EH (cell line): ENCODE measurements at places on chromosomes 11 and 22.
A peak's percentile ranks its signal among the peaks of the same experiment; 100 is the strongest.

DNA sequence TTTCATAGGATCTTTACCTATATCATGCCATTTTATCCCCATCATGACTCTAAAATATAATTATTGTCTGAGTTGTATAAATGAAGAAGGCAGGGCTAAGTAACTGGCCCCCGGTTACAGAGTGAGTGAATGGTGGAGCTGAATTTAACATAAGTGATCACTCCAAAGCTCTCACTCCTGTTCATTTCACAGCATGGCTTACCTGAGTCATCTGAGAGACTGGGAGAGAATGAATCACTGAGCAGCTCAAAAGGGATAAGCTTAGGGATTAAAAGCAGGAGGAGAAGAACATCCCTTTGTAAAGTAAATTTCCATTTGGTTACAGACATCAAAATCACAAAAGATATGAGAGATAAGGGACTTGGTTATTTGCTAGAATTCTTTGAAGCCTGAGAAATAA lies 294.0 kb upstream of the CTSC start:
- DNase-seq: no peak

DNA sequence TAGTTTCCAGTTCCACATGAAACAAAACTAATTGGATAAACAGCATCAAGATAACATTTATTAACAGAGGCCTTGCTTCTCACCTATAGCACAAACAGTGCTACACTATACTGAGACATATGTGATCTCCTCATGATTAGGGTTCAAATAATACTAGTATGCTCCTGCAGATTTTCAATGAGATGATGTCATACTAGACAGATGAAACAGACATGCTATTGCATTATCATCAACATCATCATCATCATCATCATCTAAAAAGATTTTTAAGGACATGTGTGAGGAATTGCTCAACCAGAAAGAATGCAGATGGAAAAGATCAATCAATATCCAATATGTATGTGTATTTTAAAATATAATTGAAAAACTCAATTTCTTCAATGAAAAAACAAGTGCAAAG lies 932.3 kb downstream of the METTL15 start:
- no peak for DNase-seq

- DNase-seq: peak; percentile 94
These were observed 668.0 kb downstream of the ETS1 start for GRCh38 chr11:127919206-127920000.

GRCh38 chr22:33380789-33381530 lies 322.8 kb upstream of the SYN3 start:
- peak; percentile 91 for DNase-seq

GRCh38 chr11:113994077-113994954 lies 19.4 kb downstream of the HTR3A start:
- DNase-seq: peak; percentile 4

- peak; percentile 36 for DNase-seq
These were observed 169.9 kb downstream of the CTTN start for GRCh38 chr11:70568035-70568813.

- DNase-seq: no peak
These were observed 44.8 kb upstream of the ANO3 start for GRCh38 chr11:26287067-26287518.

GRCh38 chr11:37948258-37948657 lies 1350.2 kb upstream of the RAG2 start:
- no peak for DNase-seq

- no peak for DNase-seq
These were observed 13.4 kb downstream of the SAMM50 start for GRCh38 chr22:43968614-43969013.

GRCh38 chr11:105719073-105719822 lies 109.4 kb downstream of the GRIA4 start:
- peak; percentile 21 for DNase-seq

DNA sequence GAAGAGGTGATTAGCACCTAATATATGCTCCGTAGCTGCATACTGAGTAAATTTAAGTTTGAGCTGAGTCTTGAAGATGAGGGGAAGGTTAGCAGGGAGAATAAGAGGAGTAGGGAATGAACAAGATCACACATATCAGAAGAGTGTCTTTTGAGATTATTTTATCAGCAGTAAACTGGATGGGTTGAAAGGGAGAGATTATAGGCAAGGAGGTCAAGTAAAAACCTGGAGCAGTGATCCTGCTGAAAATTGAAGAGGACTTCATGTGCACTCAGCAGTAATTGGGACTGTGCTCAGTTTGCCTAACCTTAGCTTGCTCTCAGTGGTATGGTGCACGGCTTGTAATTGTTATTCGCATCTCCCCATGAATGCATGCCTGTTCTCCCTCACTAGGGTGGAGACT lies 79.5 kb upstream of the PICALM start:
- DNase-seq: no peak

DNA sequence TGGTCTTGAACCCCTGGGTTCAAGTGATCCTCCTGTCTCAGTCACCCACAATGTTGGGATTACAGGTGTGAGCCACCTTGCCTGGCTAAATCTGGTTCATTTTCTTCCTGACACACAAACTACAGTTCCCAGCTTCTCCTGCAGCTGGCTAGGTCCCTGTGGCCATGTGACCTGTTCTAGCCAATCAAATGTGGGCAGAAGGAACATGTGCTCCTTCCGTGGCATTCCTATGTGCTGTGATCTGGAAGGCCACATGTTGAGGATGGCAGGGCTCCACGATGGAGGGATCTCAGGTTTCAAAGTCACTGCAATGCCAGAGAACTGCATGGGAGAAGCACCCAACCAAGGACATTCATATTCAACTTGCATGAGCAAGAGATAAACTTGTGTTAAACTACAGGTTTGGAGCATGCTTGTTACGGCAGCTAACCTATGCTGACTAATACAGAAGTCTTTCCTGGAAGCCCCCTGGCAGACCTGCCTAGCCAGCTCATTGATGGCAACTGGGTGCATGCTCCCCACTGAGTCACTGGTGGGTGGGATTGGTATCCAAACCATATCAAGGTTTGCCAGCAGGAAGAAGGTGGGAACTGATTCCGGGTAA lies 86.0 kb downstream of the RPS6KA4 start:
- peak; percentile 57 for DNase-seq

- DNase-seq: peak; percentile 80
These were observed 69.8 kb upstream of the TNRC6B start for GRCh38 chr22:40107851-40108378.

DNA sequence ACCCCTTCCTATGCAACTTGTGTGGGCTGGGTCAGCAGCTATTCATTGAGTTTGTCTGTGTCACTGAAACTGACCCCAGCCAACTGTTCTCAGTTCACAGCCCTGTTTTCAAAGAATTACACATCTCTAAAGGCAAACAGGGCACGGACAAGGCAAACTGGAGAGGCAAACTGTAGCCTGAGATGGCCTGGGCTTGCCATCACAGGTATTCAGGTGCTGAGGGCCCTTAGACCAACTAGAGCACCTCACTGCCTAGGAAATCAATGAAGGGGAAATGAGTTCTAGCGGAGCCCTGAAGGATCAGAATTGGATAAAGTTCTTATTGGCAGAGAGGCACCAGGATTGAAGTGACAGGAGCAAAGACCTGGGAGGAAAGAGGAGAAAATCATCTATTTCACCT lies 24.0 kb downstream of the PIK3IP1 start:
- no peak for DNase-seq

DNA sequence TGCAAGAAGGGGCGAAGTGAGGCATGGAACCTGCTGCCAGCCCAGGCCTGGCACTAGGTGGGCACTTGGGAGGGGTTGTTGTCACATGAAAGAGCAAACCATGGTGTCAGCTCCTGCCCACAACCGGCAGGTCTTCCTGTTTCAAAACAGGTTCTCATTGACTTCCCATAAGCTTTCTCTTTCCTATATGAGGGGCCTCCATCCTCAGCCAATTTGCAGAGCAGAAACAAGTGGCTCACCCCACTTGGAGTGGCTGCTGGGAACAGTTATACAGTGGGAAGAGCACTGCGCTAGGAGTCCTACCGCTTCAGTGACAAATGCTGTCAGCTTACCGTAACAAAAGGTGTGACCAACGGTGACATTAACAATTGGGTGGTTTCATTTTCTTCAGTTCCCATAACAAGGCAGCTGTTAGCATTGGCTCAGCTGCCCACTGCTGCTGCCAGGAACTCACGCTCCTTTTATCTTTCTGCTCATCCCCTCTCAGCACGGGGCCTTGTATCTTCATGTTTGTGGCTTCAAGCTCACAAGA lies 10.2 kb upstream of the SSTR3 start:
- DNase-seq: no peak

GRCh38 chr11:122633219-122633829 lies 22.2 kb upstream of the UBASH3B start:
- peak; percentile 74 for DNase-seq

- DNase-seq: no peak
These were observed 69.6 kb downstream of the CDKN1C start for GRCh38 chr11:2815762-2816496.

DNA sequence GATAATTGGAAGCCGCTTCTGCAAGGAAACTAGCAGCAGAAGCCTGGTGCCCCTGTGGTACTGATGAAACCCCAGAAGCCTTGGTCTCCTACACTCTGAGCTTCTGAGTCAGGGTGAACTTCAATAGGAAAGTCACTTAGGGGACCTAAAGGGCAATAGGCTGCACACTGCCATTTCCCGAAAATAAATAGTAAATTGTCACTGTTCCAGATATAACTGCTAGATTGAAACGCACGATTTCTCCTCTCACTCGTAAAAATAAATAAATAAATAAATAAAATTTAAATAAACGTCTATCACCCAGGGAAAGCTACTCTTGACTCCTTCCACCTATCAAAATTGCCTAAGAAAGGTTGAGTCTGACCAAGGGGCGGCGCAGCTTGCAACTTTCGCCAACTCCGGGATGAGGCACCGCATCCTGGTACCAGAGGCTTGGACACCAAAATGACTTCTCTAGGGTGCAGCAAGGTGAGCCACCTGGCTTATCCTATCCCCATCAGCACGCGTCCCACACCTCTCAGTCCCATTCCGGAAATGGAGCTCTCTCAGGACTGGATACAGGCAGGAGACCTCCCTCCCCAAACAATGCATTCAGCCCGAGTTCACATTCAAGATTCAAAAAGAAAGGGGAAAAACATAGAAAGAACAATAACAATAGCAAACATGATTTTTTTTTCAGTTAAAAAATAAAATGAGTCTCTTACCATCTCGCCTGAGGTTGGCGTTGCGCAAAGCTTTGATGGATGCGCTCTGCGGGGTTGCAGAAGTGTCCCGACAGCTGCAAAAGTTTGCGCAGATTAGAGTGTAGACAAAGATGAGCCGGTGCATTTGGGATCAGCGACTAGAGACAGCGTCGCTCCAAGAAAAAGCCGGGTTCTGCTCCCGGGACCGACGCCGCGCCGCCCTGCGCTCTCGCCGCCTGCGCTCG lies 583 bp downstream of the PDGFD start:
- DNase-seq: peak; percentile 1

DNA sequence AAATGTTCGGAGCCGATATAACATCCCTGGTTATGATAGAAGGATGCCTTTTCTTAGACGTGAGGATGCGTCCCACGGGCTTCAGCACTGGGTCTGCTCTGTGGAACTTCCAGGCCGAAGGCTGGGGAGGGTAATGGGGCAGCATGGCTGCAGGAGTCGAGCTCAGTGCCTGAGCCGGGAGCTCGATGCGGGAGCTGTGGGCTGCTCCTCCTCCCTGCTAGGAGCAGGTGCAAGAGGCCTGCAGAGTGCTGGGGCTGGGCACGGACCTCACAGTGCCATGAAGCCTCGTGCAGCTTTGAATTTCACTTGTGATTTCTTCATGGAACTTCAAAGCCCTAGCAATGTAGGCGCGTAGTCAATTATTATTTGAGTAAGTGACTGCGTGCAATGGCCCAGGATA lies 6.0 kb downstream of the TUBA8 start:
- no peak for DNase-seq

GRCh38 chr11:35174666-35175065 lies 35.7 kb downstream of the CD44 start:
- peak; percentile 87 for DNase-seq

DNA sequence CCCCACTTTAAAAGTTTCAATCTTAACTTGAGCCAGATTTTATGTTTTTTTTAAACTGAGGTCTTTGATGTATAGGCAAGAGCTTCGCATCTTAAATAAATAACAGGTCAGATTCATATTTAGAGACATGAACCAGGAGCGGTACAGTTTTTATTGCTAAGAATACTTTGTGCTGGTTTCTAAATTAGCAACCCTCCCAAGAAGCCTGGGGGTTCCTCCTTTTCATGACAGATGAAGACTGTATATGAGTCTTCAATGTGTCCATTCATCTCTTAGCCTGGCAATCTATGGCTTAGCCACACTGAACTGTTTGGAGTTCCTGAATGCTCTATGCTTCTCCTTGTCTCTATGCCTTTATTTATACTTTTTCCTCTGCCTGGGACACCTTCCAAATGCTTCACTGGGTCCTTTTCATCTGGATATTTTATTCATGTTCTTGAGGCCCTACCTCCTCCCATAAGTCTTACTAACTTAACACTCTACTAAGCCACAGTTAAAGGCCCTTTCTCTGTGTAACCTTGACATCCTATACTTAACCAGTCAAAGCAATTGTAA lies 338.6 kb downstream of the INSC start:
- no peak for DNase-seq

DNA sequence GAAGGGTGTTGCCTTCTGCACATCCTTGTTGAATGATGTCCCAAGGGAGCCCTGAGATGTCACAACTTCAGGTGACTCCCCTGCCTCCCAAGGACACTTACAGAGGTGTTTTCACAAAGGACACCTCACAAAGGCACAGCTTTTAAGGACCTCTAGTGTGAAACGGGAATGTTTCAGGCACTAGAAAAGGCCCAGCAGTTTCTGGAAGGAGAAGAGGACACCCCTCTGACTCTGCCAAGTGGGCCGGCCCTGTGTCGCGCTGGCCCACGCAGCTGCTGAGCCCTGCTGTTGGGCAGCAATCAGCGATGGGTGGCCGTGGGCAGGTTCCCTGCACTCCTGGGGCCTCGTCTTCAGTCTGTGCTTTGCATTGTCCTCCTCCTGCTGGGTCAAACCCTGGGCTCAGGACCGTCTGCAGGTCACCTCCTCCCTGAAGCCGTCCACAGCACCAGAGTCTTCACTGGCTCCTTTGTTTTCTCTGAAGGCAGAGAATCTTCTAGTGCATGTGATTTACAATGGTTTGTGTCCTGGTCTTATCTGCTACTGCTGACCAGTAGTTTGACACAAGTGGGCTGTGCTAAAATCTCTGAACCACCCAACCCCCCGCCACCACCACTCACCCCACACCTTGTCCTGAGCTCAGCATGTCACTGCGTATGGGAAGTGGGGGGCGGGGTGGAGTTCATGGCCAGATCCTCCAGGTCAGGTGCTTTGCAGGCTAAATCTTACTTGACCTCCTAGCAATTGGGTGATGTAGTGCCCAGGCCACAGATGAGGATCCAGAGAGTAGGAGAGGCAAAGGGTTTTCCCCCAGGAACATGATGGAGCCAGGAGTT lies 3.2 kb downstream of the LINC01488 start:
- DNase-seq: no peak

DNA sequence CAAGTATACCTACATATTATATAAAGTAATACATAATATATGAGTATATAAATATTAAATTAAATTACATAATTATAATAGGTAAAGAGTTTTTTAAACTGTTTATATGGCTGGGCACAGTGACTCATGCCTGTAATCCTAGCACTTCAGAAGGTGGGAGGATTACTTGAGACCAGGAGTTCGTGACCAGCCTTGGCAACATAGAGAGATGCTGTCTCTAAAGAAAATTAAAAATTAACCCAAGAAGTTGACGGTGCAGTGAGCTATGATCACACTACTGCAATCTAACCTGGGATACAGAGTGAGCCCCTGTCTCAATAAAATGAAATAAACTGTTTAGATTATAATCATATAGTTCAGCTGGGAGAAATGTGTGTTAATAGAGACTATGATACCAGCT lies 363.0 kb downstream of the DDX10 start:
- no peak for DNase-seq
